ENCODE measurements at places on chromosomes 2 and 18.

DNA sequence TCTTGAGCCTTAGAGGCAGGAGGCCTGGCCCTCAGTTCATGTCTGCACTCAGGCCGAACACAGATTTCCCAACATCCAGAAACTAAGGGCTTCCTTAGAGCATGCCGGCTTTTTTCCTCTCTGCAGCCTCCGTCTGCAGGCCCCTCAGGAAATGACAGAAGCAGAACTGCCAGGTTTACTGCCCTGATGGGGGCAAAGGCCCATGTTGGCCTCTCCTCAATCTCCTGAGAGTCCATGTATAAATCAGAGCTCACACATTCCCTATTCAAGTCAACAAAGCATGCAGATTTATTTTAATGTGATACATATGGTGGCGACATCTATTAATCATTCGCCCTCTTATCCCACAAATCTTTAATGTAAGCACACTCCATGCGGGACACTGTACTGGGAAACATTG lies 475.6 kb upstream of the HS6ST1 start:
- DNase-seq: no peak

DNA sequence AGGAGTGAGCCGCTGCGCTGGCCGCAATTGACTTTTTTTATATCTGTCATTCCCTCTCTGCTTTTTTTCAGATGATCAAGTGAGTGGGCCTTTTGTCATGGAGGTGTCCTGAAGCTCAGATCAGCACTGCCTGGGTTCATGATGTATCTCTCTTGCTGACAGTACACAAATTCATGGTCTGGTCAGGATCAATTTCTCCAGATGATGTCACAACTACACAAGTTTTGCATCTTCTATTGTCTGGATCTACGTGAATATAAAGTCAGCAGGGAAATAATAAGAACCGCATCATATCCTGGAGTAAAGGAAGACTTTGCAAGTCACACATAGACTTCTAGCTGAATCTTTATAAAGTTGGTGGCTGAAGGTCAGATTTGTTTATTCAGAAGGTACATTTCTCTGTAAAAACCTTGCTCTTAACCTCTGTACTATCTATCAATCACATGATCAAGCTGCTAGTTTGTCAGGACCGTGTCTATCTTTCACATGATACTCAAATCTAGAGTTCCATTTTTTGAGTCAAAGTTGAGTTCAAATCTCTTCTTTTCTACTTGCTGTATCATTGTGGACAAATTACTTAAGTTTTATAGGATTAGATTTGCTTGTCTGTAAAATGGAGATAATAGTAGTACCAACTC lies 13.1 kb upstream of the CD28 start:
- DNase-seq: no peak

DNA sequence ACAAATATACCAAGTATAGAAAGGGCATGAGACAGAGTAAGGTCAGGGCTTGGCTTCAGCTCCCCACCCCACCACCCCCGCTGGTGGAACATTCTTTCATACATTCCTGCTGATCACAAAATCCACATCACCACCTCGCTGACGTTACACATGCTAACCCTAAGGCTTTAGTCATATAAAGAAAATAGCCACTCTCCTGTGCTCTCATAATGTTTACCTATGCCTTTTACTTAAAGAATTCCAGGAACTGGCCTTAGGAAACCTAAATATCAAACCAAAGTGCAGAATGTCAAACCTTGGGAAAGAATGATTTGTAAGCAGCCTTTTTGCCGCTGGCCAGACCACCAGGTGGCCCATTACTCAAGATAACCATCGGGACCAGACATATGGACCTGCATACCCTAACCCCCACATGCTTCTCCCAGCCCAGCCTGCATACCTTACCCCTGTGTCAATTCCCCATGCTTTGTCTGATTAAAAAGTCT lies 136.3 kb upstream of the SLC39A10 start:
- DNase-seq: no peak

GRCh38 chr2:12796657-12797056 lies 79.9 kb downstream of the TRIB2 start:
- DNase-seq: no peak

DNA sequence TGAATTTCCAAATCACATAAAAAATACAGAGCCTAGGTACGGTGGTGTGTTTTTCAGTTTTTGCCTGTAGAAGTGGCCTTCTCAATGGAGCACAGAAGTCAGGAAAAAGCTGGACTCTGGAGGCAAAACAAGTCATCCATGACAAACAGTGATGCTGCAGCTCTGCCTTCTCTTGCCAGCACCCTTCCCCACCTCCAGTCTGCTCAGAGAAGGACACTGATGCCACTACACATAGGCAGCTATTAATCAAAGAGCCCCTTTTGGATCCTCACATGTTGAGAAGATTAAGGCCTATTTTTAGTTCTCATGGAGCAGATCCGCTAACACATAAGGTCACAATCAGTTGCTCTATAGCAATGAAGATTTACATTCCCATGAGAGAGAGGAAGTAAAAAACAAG lies 181.6 kb upstream of the GALNT5 start:
- no peak for DNase-seq

GRCh38 chr2:29106256-29106655 lies 9.0 kb upstream of the CLIP4 start:
- no peak for DNase-seq

- DNase-seq: no peak
Measured at GRCh38 chr2:72743481-72743880, 82.4 kb downstream of the EXOC6B start.

DNA sequence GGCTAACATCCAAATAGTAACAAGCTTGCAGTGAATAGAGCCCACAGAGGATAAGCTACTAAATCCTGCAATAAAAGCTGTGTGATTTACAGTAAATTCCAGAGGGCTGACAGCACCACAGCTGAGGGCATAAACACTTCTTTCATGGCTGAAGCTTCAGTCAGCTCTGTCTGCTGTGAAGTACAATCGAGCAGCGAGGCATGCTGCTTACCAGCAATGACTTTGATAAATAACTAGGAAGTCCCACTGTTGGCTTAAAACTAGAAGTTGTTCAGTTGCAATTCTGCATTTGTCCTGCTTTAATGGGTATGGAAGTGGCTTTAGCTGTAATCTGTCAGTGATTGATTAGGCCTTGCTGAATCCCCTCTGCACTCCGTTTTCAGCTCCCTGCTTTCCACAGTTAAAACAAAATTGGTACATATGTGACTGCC lies 65.2 kb upstream of the FIGN start:
- no peak for DNase-seq

DNA sequence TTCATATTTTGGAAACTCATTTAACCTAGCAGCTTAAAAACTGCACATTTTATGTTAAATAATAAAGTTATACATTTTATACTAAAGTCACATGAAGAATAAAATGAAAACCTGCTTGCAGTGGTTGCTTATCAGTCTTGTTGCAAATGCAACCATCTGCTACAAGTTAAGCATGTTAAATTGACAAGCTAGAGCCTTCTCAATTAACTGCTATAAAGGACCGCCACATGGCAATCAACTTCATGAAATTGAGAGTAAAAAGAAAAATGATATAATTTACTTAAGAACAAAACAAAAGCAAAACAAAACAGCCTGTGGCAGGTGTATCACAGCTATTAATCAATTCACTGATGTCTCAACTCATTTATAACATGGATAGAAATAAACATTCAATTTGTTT lies 78.7 kb downstream of the RTTN start:
- no peak for DNase-seq

DNA sequence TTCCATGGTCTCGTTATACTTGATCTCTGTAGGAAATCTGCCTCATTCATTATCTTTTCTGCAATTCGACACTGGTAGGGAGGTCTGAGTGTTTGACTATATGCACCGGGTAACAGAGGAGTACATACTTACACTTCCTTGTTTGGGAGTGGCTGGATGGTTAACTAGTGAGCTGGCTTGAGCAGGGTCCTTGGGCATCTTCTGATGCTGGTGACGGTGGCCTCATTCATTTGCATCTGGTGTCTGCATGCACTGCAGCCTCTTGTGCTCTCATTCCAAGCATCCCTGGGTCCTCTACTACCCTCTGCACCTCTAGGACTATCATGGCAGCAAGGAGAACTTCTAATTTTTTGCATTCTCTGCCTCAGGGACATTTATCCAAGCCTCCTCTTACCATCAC lies 100.0 kb upstream of the TCF4 start:
- DNase-seq: no peak

- no peak for DNase-seq
Measured at GRCh38 chr2:169365029-169365480, 2.7 kb upstream of the LRP2 start.

DNA sequence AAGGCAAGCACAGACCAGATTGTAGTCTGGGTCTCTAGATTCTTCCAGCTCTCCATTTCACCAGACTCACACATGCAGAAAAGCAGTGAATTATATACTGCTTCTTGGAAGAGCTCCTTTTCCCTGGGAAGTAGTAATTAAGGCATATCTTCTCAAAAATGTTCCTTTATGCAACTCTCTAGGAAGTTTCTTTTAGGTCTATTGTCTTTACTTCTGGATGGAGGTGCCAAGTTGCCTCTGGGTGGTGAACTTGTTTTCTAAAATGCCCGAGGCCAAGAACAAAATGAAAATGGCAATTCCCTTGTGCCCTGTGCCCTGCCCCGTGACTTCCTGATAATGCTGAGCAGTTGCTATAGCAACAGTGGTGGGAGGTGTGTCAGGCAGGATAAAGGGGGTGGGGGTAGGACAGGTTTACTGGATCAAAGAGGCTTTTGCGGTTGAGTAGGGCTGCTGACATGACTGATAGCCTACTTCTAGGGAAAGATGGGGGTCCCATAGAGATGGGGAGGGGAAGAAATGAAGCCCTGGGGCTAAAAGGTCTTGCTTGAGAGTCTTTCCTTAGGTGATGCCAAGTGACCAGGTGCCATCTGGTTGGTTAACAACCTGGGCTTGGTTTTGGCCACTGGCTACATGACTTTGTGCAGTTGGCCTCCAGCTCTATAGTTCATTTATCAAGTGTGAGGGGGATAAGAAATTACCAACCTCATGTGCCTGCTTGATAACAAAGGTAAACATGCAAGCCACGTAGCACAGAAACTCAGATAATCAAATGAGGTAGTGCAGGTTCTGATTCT lies 11.8 kb downstream of the IGFBP2 start:
- no peak for DNase-seq

DNA sequence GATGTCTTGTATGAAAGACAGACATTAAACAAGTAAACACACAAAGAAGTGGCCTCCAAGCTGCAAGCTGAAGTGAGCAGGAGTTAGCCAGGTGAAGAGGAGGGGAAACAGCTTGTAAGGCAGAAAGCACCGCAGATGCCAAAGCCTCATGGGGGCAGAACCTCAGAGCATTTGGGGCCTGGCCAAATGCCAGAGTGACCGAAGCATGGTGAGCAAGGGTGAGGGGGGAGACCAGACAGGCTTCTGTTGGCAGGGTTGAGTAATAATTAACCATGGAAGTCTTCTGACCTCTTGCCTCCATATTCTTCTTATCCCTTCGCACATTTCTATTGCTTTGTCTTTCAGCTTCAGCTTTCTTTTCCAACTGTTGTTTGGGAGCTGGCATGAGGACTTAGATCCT lies 5.6 kb downstream of the QPCT start:
- DNase-seq: no peak

- DNase-seq: no peak
Measured at GRCh38 chr2:168375195-168375798, 80.8 kb upstream of the CERS6 start.

DNA sequence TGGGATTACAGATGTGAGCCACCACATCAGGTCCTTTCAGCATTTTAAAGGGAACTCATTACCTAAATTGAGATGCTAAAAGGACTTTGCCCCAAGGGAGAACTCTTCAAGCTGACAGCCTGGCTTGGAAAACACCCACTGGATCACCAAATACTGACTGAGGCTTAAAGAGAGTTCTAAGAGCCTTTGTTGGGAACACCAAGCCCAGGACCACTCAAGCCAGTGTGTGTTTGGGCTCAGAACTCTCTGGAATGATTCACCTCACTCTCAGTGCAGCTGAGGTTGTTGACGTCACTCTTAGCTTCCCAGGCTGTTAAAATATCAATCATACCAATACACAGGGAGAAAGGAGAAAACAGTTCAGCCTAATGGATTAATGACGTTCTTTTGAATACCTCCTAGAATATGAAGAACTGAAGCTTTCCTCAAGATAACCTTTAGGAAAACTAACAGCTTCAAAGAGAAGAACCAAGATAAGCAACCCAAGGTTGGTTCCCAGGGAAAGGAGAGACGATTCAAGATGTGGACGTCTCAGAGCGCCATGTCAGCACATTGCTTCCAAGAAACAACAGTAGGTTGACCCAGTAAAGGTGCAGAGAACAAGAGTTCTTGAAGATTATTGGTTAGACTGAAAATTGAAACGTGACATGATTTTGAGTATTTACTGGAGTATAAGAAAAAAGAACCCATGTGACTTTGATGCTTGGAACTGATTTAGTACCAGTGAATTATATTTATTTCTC lies 48.0 kb upstream of the MGAT4A start:
- DNase-seq: no peak

GRCh38 chr2:134943540-134943939 lies 24.9 kb downstream of the CCNT2 start:
- DNase-seq: no peak

DNA sequence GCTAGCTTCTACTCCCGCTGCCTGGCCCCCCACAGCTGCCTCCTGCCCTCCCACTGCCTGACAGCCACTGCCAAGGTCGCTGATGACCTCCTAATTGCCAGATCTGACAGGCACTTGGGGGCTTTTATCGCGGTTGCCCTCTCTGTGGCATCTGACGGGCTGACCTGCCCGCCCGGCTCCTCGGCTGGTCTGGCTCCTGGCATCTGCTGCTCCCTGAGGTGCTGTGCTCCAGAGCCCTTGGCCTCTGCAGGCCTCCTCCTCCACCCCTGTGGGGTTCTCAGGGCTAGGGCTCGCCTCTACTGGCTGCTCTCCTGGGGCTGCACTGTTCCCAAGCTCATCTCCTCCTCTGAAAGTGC lies 43.1 kb downstream of the INHBB start:
- DNase-seq: no peak

DNA sequence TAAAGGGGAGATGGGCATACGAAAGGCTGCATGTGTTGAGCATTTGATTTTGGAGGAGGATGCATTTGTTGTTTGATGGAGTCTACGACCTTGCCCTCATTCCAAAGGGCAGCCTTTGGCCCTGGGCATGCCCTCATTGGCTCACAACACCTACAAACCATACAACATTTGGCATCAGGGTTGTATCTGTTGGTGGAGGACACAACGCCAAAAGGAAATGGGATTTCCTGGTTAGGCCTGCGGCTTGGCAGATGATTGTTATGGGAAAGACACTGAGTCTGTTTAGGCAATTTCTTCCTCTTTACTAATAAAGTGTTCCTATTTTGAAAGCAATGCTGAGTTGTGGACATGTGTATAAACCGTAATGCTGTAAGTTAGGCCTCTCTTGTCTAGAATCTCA lies 246.9 kb downstream of the LDLRAD4 start:
- no peak for DNase-seq

- DNase-seq: no peak
Measured at GRCh38 chr2:236919209-236919608, 166.5 kb upstream of the COPS8 start.

GRCh38 chr2:59249441-59250306 lies 1008.5 kb upstream of the FANCL start:
- peak; percentile 47 for DNase-seq

Measured in hypothalamus (tissue), 51 donors.